SIG-M5 (cell line): ENCODE measurements at places on chromosomes 12 and 14.

- DNase-seq: no peak
These were observed 4.4 kb upstream of the TBX3 start for GRCh38 chr12:114688256-114688845.

GRCh38 chr12:72075891-72076557 is 137.4 kb downstream of the TPH2 start:
- DNase-seq: no peak

DNA sequence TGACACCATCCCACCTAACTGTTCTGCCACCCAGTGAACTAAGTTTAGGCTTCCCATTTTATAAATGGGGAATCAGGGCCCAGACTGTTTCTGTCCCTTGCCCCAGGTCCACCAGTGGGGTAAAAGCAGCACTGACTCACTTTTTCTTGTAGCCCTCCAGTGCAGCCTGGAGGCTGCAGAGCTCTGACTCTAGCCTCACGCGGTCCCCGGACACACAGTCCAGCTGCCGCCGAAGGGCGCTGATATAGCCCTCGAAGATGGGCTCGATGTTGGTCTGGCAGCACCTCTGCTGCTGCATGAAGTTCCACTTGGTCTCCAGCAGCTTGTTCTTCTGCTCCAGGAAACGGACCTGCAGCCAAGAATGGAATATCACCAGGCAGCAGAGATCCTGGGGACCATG is 2.6 kb downstream of the KRT82 start:
- DNase-seq: no peak

DNA sequence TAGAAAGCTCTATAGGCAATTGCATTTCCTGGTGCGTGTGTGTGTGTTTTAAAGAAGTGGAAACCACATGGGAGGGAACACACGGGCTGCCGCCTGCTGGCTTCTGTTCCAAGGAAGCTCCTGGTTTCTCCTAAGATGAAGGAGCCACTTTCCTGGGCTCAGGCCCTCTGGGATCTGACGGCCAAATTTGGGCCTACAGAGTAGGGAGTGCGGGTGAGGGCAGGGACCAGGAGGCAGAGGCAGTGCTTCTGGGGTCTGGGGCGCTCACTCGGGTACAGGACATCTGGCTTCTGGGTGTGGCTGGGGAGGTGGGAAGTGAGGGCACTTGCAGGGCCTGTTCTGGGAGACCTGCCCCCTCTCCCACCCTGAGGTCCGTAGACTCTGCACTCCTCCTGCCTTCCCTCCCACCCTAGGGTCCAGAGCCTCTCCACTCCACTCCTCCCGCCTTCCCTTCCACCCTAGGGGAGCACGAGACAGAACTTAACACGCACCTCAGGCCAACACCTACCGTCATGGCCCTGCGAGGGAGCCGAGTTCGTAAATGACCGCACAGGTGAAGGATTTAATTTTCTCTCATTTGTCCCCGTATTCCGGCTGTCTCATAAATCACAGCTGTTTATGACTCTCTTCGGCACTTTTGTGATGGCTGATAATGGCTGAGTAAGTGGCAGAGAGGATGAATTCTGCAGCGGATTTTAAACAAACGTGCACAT is 127.7 kb downstream of the KIF26A start:
- DNase-seq: no peak

- DNase-seq: no peak
These were observed 4.5 kb upstream of the GOLGA5 start for GRCh38 chr14:92789457-92790089.

- DNase-seq: peak; percentile 54
These were observed 165.1 kb downstream of the SLC38A4 start for GRCh38 chr12:46660719-46661109.

- DNase-seq: no peak
These were observed 82.3 kb downstream of the RIMBP2 start for GRCh38 chr12:130633771-130634170.

GRCh38 chr12:13539051-13539450 is 342.5 kb downstream of the EMP1 start:
- no peak for DNase-seq

DNA sequence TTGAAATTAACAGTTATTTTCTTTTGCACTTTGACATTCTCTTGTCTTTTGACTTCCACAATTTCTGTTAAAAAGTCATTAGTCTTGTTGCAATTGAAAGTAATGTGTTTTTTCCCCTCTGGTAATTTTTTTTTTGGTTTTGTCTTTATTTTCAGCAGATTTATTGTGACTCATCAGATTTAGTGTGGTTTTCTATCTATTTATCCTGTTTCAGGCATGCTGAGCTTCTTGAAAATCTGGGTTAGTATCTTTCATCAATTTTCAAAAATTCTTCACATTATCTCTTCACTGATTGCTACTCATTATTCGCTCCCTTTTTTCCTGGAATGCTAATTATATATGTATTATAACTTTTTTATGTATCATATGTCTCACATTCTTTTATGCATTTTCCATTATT is 15.3 kb upstream of the NTF3 start:
- DNase-seq: no peak

DNA sequence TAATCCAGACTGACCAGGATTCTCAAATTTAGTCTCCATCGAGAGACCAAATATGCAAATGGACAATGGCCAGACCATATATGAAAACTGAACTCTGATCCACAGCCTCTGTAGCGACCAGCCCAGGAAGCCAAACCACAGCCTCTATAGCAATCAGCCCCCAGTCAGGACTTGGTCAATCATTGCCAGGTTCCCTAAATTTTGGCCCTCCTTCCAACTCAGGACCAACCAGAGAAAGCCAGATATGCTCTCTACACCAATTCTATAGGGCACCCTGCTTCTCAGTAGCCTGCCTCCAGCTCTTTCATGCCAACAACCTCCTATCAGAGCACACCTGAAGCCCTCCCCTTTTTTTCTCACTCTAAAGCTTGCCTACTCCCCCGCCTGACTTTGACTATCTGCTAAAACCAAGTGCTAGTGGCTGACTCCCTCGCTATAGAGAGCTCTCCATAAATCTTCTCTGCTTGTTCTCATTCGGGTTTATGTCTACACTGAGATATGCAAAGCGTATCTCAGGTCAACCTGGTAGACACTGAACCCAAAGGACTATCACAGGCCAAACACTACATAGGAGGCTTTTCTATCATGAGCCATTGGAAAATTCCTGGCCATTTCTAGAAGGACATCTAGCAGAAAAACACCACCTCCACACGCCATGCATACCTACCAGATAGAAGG is 110.5 kb upstream of the FUT8 start:
- no peak for DNase-seq

DNA sequence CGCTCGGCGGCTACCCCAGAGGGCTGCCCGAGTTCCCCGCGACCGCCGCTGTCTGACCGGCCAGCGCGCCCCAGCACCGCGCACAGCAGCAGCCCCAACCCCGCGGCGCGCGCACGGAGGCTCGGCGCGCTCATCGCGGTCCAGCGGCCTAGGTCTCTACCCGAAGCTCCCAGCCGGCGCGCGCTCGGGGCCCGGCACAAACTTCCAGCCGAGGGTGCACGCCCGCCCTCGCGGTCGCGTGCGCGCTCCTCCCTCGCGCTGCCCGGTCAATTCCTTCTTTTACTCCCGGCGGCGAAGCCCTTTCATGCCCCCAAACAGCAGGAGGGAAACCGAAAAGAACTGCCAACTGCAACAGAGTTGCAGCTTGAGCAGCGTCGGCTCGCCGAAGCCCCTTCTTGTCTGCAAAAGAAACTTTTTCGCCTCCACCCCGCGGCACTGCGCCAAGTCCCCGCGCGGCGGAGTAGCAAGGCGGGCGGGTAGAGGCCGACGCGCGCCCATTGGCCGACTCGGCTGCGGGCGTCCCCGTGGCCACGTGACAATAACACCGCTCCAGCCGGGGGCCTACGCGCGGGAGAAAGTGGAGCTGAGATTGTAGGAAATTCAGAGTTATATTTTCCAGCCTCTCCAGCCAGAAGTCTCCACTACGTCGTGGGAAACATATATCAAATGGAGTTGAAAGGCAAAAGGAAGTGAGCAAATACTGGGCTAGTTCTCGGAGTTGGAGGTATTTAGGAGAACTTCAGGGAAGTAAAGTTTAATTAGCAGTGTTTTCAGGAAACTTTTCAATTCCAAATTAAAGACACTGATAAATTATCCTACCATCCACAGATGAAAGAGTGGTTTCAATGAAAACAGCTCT is at the start of gene LRIG3:
Gene LRIG3 (minus strand): TSS at position 403 of the 859 bp plus-strand sequence. CDS start 269 bp downstream, at position 134.
- DNase-seq: no peak

DNA sequence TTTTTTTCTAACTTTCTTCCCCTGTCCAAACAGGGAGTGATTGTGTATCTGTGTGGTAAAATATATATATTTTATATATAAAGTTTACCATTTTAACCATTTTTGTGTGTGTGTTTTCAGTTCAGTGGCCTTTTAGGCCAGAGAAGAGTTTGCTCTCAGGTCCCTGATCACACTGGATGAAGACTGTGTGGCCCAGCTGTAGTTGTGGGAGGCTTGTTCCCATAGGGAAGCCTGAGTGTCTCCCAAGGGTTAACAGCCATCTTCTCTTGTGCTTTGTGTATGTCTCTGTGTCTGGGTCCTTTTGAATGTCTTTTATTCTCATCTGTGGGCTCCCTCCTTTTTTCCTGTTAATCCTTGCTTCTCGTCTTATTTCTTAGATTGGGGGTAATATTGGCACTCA is 23.4 kb downstream of the CGRRF1 start:
- no peak for DNase-seq

GRCh38 chr14:100536721-100537445 is 50.3 kb downstream of the BEGAIN start:
- no peak for DNase-seq

DNA sequence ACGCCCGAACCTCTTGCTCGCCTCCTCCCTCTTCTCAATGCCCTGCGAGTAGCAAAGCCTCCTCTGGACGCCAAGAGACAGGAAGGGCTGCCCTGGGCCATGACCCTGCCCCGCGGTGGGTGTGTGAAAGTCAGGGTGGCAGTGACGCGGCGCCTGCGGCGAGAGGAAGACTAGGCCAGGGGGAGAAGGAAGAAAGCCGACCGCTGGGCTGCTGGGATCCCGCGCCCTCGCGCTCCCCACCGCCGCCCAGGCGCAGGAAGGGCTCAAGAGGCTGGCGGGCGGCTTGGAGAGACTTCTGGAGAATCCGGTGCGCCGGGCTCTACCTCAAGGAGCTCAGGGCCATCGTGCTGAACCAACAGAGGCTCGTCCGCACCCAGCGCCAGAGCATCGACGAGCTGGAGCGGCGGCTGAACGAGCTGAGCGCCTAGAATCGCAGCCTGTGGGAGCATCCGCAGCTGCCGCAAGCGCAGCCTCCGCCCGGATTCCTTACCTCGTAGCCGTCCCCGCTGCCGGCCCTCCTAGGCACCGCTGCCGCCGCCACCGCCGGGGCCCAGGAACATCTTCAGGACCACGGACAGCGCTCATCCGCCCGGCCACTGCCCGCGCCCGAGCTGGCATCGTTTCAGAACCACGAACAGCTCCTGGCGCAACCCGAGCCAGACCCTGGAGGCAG is 105.0 kb upstream of the PRB2 start:
- no peak for DNase-seq

- DNase-seq: no peak
These were observed 33.0 kb downstream of the IQSEC3 start for GRCh38 chr12:99605-100004.

DNA sequence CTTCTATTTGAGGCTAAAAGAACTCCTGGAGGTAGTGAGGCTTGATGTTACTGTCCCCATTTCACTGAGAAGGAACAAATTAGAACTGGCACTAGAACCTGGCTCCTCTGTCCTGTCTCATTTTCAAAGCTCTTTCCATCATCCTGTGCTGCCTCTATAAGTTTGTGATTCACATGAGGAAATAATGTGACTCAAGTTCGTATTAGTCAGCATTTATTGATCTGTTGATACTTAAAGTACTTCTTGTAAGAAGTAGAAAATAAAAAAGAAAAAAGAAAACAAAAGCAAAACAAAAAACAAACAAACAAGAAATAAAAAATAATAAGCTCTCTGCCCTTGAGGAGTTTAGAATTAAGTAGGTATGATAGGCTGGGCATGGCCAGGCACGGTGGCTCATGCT is 2.3 kb upstream of the ESPL1 start:
- DNase-seq: no peak

- DNase-seq: no peak
These were observed 44.3 kb upstream of the HMGA2 start for GRCh38 chr12:65779946-65780345.

- DNase-seq: no peak
These were observed 264.3 kb downstream of the PRKD1 start for GRCh38 chr14:29663281-29663801.

- peak; percentile 29 for DNase-seq
These were observed 28.7 kb downstream of the COX8C start for GRCh38 chr14:93375673-93376156.

GRCh38 chr12:91877022-91877421 is 268.6 kb downstream of the BTG1 start:
- DNase-seq: peak; percentile 14
